Activated CD8-positive, alpha-beta T cell treated with anti-CD3 and anti-CD28 coated beads for 36 hours (primary cell): ENCODE measurements at places on chromosomes 4 and X.

GRCh38 chr4:147247579-147247978 is 233.3 kb upstream of the EDNRA start:
- DNase-seq: no peak

GRCh38 chr4:20091781-20092180 is 159.9 kb upstream of the SLIT2 start:
- DNase-seq: no peak

- DNase-seq: peak; percentile 9
Measured at GRCh38 chr4:77581724-77582123, 23.9 kb upstream of the CXCL13 start.

GRCh38 chr4:59597536-59598329 is 1602.4 kb upstream of the ADGRL3 start:
- DNase-seq: no peak
